ENCODE measurements at places on chromosomes 4 and X.

DNA sequence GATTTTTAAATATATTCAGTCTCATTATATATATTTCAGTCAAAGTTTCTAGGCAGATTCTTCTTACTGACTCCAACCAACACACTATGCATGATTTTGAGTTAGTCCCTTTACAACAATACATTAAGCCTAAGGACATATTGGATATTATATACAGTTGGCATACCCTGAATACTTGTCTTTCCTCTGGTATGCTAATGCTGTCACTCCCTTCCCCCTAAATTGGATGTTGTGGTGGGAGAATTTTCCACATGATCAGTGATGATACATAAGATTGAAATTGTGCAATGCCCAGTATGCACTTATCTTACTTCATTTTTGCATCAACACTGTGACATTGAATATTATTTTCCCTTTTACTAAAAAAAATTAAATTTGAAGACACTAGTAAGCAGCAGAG, 935.2 kb downstream of the PCDH7 start:
- DNase-seq, result no peak

DNA sequence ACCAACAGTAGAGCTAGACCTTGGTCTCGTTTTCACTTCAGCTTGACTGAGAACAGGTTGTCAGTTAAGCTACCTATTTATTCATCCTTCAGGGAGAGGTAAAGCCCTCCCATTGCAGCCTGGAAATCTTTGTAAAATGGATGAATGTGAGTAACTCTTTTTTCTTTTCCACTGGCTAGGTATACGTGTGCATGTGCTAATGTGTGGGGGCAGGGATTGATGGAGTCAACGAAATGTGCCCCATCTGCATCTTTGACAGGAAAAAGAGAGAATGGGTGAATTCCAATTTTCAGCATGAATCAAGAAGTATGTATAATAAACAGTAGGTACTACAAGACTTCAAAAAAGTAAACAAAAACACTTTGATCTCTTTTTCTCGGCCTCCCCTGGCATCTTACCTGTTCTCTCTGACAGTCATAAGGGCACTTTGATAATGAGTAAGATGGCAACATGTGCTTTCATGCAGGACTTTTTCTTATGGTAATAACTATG, at the start of gene IL21:
Gene IL21, minus strand, starts transcription at position 51 of the 492 bp plus-strand sequence. CDS start 55 bp downstream, outside the sequence.
- no peak for DNase-seq

DNA sequence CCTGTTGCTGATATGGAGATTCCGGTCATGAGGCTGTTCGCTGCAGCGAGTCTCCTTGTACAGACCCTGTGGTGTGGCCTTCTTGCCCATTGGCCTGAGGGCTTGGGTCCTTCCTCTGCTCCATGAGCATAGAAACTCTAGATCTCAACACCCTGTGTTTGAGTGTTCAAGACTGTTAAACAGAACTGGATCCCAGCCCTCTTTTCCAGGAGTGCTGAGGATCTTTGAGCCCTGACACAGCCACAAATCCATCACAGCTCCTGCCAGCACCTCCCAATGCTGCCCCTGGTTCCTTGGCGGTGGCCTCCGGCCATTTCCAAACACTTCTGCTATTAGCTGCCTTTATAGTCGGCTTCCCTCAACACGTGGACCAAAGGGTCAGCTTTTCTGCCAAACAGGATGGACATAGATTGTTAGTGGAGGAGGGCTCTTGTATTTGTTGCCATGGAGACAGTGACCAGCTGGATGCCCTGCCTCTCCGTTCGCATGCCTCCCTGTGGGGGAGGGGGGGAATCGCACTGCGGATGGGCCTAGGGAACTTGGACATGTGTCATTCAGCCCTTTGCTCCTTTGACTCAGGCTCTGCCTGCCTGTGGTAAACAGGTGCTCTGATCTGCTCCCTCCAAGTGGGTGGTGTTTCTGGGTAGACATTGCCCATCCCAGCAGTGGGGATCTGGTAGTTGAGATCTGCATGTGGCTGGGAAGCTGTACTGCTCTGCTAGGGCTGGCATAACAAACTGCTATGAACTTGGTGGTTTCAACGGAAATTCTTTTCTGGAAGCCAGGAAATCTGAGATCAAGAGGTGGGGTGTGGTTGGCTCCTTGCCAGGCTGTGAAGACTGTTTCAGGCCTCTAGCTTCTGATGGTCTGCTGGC, 6.9 kb upstream of the WDR1 start:
- no peak for DNase-seq

- no peak for DNase-seq
Measured at GRCh38 chr4:13529128-13529919, 15.0 kb downstream of the NKX3-2 start.

DNA sequence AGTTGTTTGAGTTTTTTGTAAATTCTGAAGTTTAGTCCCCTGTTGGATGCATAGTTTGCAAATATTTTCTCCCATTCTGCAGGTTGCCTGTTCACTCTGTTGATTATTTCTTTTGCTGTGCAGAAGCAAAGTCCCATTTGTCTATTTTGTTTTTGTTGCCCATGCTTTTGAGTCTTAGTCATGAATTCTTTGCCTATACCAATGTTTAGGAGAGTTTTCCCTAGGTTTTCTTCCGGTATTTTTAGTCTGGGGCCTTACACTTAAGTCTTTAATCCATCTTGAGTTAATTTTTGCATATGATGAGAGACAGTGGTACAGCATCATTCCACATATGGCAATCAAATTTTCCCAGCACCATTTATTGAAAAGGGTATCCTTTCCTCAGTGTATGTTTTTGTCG, 405.8 kb upstream of the RPS6KA3 start:
- DNase-seq, result no peak

DNA sequence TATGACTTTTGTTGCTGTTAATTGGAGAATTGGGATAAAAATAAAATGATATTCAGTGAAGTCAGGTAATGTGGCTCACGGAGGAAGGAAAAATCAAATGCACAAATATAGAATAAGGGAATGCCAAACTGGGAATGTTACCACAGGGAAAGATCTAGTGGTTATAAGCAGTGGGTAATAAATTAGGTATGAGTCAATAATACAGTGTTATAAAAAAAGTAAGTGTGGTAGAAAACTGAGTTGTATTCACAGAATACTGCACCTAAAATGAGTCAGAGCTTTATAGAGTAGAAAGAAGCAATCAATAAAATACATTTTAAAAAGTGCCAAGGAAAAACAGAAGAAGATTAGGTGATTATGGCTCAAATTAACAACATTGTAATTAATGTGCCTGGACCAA, 34.5 kb downstream of the INTS12 start:
- DNase-seq, result no peak

DNA sequence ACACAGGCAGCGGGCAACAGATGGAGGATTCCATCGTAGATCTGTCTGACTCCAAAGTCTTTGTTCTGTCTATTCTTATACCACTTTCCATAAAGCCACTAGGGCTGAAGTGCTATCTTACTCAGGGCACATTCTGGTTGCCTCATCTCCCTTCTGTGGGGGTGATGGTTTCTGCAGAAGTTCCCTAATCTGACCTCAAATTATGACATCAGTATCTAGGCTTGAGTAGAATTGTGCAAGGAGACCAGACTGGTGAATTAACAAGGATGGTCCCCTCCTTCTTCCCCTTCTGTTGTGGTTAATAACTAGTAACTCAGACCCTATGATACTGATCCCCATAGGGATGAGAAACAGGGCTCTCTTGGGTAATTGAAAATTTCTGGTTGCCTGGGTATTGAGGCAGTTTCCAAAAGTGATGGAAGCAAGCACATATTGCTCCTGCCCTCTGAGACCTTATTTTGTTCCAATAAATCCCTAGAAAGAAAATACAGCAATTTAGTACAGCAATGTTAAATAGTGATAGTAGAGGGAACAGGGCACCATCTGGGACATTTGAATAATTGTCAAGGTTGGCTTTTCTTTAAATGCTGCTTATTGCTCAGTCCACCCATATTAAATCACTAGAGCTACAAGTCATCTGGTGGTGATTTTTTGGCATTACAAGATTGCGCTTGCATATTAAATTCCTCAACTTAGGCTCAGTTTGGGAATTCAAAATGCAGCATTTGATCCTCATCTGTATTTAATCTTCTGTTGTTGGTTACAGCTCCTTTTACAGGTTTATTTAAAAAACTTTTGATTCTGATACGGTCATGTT, 57.3 kb upstream of the AP1S2 start:
- peak; percentile 19 for DNase-seq

- DNase-seq, result no peak
Measured at GRCh38 chrX:13048280-13048679, 3.9 kb upstream of the FAM9C start.

GRCh38 chr4:58219179-58219578, 1109.0 kb upstream of the IGFBP7 start:
- DNase-seq, result no peak

GRCh38 chrX:10882484-10882883, 228.6 kb upstream of the HCCS start:
- DNase-seq, result no peak

GRCh38 chrX:3440981-3441380, 94.5 kb upstream of the MXRA5 start:
- DNase-seq, result no peak

- no peak for DNase-seq
Measured at GRCh38 chrX:68985135-68985755, 156.4 kb downstream of the EFNB1 start.

GRCh38 chr4:83012200-83012686, 1.6 kb upstream of the LIN54 start:
- DNase-seq, result peak; percentile 51

DNA sequence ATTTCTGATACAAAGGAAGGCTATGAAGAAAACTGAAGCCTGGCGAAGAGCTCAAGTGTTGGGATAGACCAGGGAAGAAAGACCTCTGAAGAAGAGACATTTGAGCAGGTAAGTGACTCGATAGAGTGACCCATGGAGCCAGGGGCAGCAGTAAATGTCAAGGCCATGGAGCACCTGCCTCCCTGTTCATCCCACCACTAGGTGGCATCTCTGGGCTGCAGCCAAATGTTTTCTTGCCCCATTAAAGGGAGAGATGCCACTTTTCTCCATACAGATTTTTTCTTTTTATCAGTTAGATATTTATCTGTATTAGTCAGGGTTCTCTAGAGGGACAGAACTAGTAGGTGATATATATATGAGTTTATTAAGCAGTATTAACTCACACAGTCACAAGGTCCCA, 4.9 kb upstream of the ZNF81 start:
- peak; percentile 69 for DNase-seq

DNA sequence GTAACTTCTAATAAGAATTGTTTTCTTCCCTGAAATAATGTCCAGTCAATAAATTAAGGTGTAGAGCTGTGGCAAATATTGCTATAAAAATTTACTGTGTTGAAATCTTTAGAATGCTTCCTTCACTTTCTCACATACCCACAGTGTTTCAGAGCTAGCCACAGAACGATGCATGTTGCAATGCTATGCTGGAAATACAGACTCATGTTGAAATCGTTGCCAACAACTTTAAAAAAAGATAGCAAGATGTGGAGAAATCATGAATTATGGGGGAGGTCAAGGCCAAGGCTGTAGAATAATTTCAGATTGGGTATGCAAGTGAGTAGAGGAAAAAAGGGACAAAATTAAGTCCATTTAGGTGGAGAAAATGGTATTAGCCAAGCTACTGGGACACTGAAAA, 204.8 kb downstream of the VEGFC start:
- no peak for DNase-seq

GRCh38 chrX:11464836-11465463, 171.7 kb downstream of the AMELX start:
- DNase-seq, result no peak

- no peak for DNase-seq
Measured at GRCh38 chrX:39981946-39982345, 115.8 kb downstream of the BCOR start.

- DNase-seq, result no peak
Measured at GRCh38 chr4:187304133-187304532, 580.5 kb upstream of the FAT1 start.

GRCh38 chr4:169340834-169341233, 70.1 kb upstream of the SH3RF1 start:
- DNase-seq, result no peak

- no peak for DNase-seq
Measured at GRCh38 chrX:19670854-19671620, 155.7 kb upstream of the MAP3K15 start.
